Activated T-cell treated with anti-CD3 and anti-CD28 coated beads, Interleukin-2, amount 50 U/mL, for 48 hours (primary cell): ENCODE measurements at places on chromosomes 3 and 15.

GRCh38 chr15:60259469-60259868 is 138.3 kb downstream of the ANXA2 start:
- DNase-seq = no peak

DNA sequence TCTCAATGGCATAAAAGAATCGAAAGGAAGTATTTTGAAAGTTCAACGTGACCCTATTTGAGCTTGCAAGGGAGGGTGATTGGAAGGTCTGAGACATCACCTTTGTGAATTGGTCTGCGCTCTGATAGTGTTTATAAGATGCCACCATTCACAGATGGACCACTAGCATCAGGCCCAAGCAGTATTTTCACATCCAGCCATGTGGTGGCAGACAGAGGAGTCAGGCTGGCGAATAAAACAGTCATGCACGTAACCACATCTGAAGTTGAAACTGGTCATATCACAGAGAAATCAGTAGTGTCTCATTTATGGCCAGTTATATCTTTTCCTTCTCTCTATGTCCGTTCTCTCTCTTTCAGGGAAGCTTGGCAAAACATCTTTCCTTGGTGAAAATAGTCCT is 170.1 kb upstream of the ONECUT1 start:
- no peak for DNase-seq

DNA sequence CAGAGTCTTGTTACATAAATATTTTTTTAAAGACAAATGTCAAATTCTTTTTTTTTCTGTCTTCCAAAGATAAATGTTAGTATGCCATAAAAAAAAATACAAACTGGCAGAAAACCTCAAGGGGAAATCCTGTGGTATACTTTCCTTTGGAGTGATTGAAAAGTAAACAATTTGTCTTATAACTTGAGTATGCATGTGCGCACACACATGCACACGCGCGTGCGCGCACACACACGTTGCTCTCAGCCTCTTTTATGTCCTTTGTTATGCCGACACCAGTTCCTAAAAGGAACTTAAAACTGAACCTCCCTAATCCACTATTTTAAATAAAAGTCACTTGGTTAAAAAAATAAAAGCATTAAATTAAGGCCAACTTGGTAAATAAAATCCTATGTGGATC is 58.1 kb downstream of the TGFBR2 start:
- no peak for DNase-seq

GRCh38 chr3:27910456-27910855 is 188.3 kb upstream of the EOMES start:
- DNase-seq = no peak

- no peak for DNase-seq
These were observed 343.9 kb downstream of the ZBTB20 start for GRCh38 chr3:114803042-114803695.

DNA sequence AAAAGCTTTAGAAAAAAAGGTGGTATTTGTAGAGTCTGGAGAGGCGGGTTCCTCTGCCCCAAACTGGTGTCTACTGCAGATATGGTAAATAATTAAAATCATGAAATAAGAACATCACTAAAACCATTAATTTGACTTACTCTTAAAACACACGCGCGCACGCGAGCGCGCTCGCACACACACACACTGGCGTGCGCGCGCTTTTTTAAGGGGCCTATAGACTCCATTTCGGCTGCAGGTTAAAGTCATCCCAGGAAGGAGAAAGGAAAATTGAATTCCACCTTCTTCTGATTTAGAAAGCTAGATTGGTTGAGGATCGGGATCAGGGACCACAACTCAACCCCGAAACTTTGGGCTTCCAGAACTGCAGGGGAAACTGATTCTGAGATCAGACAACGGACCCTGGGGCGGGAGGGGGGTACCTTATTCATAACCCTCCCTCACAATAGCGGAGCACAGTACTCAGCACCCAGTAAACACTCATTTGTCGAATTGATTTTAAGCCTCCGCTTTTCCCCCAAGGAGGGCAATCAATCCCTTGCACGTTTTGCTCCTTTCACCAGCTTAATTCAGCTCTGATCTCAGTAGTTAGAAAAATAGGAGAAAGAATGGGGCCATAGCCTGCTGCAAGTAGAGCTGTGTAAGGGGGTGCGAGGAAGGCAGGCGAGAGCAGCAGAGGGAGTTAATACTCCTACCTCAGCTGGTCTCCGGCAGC is 509 bp upstream of the LRRC3B start:
- no peak for DNase-seq

- no peak for DNase-seq
These were observed 59.0 kb downstream of the RORA start for GRCh38 chr15:61169904-61170695.

DNA sequence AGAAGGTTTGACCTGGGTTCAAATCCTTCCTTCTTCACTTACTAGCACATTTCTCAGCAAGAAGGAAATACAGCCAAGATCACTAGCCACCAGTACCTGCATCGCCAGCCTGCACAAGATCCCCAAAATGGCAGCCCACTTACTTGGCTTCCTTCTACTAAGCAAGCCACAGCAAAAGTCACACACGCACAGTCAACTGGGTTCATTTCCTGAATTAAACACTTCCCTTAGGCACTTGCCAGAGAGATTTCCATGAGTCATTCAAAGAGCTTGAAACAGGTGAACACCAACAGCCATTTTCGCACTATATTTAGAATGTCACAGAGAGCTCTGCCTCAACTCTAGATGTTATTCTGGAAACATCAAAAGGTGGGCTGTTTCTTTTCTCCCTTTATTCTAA is 42.6 kb downstream of the MGLL start:
- DNase-seq = no peak

DNA sequence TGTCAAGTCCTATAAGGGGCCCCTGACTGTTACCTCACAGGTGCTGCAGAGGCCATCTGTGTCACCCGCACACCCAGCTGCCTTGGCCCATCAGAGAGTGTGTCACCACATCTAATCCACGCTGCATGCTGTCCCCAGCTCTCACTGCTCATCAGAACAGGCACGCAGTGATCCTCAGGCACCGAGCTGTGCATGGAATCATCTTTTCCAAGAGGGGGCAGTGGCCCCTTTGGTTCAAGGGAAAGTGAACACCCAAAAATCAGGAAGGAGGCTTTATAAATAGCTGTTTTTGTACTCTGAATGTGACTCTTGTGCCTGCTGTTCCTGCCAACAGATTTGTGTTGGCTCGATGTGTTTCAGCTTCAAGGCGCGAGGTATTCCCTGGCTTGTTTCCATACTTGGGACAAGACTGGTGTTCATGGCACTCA is 110.3 kb upstream of the ETV5 start:
- no peak for DNase-seq

DNA sequence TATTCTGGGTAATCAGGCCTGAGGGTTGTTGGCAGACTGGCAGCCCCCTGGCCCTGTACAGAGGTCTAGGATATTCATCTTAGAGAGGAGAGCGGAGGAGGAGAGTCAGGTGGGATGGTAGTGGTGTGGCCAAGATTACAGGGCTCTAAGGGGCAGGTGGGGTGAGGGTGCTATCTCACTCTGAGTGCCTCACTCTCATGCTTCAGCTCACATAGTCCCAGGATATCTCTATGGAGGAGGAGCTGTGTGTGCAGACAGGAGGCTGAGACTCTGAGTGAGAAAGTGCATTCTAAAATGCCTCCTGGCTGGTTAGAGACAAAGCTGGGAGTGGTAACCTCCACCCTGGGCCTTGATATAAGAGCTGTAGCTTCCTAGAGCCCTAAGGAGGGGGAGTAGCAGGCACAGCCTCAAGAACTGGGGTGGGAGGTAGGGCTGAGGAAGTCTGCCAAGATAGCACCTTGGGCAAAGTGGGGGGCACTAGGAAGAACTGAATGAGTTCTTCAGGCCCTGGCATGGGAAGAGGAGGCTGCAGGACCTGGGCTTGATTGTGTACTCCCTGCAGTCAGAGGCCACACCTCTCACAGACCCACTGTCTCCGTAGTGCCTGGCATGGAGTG is 39.9 kb downstream of the CLSTN2 start:
- DNase-seq = no peak

DNA sequence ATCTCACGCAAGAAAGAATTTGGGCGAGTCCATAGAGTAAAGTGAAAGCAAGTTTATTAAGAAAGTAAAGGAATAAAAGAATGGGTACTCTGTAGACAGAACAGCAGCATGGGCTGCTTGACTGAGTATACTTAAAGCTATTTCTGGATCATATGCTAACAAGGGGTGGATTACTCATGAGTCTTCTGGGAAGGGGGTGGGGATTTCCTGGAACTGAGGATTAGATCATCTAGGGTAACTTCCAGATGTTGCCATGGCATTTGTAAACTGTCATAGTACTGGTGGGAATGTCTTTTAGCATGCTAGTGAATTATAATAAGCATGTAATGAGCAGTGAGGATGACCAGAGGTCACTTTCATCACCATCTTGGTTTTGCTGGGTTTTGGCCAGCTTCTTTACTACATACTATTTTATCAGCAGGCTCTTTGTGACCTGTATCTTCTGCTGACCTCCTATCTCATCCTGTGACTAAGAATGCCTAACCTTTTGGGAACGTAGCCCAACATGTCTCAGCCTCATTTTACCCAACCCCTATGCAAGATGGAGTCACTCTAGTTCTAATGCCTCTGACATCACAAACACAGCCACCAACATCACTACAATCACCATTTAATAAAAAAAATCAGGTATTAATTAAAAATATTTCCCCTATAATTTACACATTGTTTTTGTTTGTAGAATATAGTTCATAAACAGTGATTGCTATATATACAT is 890.7 kb upstream of the EPHA6 start:
- DNase-seq = peak; percentile 23

DNA sequence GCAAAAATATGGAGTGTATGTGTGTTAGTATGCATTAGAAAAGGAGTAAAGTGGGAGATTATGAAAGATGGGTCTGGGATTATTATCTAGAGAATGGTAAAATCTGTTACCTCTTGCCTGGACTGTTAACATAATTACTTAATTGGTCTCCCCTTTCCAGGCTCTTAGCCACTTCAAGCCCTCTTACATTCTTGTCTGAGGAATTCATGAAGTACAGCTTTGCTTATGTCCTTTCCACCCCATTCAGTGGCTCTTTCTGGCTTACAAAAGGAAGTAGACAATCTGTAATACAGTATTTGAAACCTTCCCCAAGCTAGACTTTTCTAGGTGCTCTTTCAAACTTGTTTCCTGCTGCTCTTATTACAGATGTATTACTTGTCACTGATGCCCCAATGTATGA is 129.8 kb downstream of the MBNL1 start:
- no peak for DNase-seq

DNA sequence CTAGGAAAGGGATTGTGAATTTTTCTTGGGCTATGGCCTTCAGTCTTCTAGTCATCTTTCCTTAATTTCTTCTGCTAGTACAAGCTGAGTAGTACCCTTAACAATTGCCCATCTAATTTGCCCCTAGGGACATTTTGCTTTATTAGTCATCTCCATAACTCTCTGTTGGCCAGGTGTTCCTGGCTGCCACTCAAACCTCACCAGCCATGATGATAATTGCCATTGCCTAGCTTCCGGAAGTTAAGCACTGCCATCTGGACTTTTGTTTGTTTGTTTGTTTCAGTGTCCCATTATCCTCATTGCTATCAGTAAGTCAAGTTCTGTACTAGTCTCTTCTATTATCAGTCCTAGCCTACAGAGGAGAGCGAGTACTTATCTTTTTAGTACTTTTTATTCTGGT is 36.6 kb upstream of the UBL7 start:
- no peak for DNase-seq

GRCh38 chr3:55617385-55617784 is 130.3 kb upstream of the WNT5A start:
- no peak for DNase-seq

- peak; percentile 62 for DNase-seq
These were observed 2.1 kb downstream of the ABHD10 start for GRCh38 chr3:111980716-111981456.

- no peak for DNase-seq
These were observed 516.7 kb upstream of the MDFIC2 start for GRCh38 chr3:70829092-70829491.

- peak; percentile 46 for DNase-seq
These were observed 183.8 kb upstream of the IL12A start for GRCh38 chr3:159804726-159805410.

DNA sequence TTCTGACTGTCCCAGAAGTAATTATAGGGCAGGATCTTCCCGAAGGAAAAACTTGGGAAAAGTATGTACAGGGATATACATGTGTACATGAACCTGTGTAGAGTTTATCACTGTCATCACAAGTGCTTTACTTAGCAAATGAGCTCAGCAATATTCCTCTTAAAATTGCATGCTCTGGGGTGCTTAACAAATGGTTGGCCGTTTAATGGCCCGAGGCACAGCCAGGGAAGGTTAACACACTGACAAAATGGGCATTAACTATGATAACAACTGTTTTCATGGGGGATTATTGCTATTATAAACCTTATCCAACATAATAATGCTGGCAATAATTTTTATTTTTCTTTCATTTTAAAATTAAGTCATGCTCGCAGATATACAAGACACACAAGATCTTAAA is 459.3 kb downstream of the TUSC7 start:
- no peak for DNase-seq

DNA sequence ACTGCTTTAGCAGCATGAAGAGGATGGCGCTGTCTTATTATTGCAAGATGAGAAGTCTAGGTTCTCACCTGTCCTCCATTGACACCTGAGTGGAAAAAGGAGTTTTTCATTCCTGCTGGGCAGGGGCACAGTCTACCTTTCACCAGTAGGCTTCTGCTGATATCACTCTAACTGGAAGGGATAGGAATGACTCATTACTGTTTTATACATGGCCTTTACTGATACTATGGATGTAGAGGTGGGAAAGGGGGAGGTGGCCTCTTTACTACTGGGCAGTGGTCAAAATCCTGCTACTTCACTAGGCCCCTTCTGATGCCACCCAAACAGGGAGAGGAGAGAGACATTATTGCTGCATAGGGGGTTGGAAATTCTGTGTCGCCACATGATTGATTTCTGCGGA is 97.8 kb downstream of the BBX start:
- DNase-seq = no peak

DNA sequence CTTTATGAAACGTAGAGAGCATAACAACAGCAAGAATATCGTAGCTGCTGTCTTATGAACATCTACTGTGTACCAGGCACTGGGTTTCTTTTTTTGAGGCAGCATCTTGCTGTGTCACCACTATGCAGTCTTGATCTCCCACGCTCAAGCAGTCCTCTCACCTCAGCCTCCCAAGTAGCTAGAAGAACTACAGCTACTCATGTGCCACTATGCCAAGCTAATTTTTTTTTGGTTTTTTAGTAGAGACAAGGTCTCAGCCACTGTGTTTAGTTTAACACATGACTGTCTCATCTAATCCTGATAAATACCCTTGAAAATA is 129.9 kb downstream of the VGLL4 start:
- DNase-seq = no peak

DNA sequence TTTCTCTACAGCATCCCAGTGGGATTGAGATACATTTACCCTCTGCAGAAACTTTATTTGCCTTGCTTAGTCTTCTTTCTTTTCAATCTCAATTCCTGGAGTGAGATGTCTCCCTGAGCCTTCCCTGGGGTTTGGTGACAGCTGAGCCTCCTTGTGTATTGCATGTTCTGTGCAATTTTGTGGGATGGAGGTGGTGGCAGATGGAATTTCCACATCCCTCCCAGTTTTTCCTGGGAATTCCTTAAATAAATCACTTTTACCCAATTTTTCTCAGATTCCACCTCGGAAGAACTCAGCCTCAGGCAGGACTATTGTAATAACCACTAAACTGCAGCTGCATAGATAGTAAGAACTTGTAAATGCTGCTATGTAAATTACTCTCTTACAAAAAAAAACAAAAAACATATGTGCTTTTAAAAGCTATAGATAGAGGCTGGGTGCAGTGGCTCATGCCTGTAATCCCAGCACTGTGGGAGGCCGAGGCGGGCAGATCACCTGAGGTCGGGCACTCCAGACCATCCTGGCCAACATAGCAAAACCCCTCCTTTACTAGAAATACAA is 88.5 kb upstream of the ABHD17C start:
- no peak for DNase-seq

- no peak for DNase-seq
These were observed 825.7 kb downstream of the SQOR start for GRCh38 chr15:46460431-46461094.
